ENCODE measurements at places on chromosomes 16 and 17.

GRCh38 chr17:82334622-82335394, 1.2 kb upstream of the SECTM1 start:
- DNase-seq, result no peak

DNA sequence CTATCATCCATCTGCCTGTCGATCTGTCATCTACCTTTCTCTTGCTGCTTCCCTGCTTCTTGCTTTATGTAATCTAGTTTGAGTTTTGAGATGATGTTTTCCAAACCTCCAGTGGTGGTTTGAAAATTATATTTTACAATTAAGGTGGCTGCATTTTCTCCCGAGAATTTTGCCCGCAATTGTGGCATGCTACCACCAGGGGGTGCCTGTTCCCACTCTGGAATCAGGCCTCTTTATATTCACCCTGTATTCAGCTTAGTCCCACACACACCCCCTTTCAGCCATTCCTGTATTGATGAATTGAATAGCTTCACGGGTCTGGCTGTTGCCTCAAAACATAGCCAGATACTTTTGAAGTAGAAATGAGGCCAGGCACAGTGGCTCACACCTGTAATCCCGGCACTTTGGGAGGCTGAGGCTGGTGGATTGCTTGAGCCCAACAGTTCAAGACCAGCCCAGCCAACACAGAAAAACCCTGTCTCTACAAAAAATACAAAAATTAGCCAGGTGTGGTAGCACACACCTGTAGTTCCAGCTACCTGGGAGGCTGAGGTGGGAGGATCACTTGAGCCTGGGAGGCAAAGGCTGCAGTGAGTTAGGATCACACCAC, 3.2 kb downstream of the PRSS22 start:
- no peak for DNase-seq

DNA sequence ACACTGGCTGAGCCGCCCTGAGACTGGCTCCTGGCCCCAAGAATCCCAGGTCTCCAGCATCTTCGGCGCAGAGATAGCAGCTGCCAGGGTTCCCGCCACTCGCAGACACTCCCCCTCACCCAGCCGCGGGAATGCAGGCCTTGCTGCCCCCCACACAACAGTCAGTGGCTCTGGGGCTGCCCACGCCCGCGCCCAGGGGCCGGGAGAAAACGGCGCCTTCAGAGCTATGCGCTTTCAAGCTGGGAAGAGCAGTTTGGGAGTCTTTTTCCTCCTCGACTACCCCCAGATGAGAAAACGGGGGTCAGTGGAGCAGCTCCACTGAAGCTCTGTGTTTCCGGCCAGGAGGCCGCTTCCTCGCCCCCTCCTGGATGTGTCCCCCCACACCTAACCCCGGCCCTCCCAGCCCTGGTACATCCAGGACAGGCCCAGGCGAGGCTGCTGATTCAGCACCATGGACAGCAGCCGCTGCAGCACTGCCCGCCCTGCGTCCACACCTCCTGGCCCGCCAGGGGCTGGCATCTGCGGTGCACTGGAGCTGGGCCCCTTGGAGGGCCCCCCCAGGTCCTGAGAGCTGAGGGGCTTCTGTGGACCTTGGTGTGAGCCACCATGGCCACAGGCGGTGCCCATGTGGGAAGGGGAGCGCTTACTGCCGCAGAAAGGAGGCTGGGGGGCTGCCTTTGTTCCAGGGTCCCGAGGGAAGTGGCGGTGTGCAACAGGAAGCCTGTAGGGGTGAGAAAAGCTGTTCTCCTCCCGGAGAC, 35.7 kb downstream of the CACNA1H start:
- peak; percentile 31 for DNase-seq

GRCh38 chr16:12081048-12081404, 104.5 kb downstream of the SNX29 start:
- peak; percentile 33 for DNase-seq

DNA sequence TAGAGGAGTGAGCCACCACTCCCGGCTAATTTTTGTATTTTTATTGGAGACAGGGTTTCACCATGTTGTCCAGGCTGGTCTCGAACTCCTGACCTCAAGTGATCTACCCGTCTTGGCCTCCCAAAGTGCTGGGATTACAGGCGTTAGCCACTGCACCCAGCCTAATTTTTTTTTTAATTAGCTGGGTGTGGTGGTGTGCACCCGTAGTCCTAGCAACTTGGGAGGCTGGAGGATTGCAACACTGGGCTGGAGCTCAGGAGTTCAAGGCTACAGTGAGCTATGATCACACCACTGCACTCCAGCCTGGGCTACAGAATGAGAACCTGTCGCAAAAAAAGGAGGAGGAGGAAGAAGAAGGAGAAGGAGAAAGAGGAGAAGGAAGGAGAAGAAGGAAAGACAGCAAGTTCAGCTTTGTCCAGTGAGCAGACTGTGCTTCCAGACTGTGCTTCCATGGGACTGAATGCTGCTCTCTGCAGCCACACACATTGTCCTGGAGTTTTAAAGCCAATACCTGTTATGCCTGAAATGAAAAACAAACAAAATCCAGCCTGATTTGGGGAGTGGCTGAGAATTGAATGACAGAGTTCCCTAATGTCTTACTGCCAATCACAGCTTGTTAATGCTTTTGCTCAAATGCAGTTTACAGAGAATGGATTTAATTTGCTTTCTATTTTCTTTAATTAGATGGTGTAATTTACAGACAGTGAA, 2.8 kb upstream of the TNFRSF13B start:
- DNase-seq, result no peak

DNA sequence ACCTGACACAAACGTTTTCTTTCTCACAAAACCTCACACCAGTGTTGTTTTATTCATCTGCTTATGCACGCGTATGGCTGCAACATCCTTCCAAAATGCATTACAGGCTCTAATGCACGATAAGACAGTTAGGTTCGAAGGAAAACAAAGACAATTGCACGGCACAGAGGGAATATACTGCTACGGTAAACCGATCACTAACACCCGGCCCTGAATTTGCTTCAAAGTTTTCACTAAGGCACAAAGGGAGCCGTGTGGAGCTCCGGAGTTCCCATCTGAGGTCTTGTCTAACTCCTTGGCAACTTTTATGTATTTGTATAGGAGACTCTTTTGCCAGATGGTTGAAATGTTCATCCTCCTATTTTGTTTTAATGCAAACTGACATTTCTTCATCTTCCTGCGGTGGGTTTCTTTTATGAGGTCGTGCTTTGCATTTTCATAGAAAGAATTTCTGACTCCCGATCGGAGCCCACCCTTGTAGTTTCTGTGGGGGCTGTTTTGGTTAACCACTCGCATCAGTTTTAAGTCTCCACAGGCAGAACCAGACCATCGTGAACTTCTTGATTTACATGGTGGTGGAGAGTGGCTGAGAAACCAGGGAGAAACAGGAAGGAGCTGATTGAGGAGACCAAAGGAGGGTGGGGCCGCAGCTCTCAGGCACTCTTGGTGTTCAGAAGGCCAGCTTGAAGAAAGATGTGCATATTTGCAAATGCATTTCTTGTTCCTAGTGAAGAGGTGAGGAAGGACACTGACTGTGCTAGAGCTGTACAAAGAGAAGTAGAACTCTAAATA, 516.8 kb downstream of the MAF start:
- DNase-seq, result no peak

DNA sequence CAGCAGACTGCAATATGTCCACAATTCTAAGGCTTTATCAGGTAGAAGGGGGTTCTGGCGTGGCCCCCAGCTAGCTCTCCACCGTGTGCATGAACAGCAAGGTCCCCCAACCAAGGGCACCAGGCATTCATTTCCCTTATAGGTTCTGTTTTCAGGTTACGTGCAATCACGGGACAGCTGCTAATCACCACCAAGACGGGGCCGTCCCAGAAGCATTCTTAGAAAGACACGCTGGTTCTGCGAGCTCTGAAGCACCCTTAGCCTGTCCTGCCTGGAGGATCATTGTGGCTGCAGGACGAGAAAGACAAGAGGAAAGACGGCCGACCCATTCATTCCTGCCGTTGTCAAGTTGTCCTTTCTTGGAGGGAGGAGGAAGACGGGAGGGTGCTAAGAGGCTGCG, 302.9 kb downstream of the SOX9 start:
- no peak for DNase-seq

DNA sequence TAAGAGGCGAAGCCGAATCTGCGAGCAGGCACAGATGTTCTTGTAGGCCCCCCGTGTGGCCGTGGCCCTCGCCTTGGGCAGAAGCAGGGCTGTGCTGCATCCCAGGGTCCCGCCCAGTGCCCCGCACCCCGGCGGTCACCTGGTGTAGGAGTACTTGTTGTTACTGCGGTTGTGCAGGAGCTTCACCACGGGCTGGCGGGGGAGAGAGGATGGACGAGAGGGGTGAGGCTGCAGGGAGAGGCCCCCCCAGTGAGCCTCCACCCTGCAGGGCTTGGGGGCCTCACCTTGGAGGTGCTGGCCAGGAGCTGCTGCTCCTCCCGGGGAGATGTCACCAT, 11.4 kb downstream of the ASPHD1 start:
- DNase-seq, result no peak
